CD14-positive monocyte (primary cell): ENCODE measurements at places on chromosomes 2 and 18. TPM values are rescaled to one million over a fixed set of nuclear protein-coding genes. Genes with fewer than 3 reads are reported as not detected.

GRCh38 chr18:42338683-42339082 lies 383.6 kb downstream of the PIK3C3 start:
- no peak for DNase-seq
- H3K27me3 ChIP-seq: no peaks in the 10 kb centered on the region
- no peak overlapping the region for H3K27ac ChIP-seq
- no peak overlapping the region for H3K4me3 ChIP-seq
- H3K36me3 ChIP-seq: no peaks in the 10 kb centered on the region

DNA sequence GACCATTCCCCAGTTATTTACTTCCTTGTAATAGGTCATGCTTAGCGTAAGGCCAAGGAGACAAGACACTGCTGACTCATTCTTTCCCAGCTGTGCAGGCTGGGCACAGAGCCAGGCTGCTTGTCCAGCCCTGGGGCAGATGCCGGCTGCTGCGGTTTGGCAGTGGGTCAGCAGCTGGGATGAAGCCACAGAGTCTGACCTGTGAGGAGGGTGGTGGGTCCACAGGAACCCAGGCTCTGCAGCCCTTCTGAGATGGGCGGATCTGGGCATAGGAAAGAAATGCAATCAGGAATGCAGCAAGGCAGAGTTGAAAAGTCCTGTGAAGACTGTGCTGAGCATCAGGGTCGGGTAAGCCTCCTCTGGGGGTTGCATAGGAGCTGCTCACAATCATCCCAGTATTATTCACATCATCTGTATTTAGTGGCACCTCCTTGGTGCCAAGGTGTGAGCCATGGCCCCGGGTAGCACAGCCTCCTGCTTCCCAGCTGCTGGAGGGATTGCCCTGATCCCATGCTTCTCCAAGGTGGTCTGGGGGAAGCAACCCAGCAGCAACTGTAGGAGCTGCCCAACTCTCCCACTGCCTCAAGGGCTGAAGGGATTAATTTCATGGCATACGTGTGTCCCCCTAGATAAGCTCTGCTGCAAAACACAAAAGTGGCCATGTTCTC lies 139.0 kb downstream of the DDX1 start:
- no peak overlapping the region for H3K4me3 ChIP-seq
- H3K27ac ChIP-seq: no peak overlapping the region
- H3K36me3 ChIP-seq: no peaks in the 10 kb centered on the region
- no peaks in the 10 kb centered on the region for H3K27me3 ChIP-seq

Gene CNGA3
- polyA plus RNA-seq: not detected

GRCh38 chr18:61569176-61569892 lies 236.1 kb downstream of the CDH20 start:
- no peaks in the 10 kb centered on the region for H3K4me1 ChIP-seq
- no peaks in the 10 kb centered on the region for H3K27me3 ChIP-seq
- no peaks in the 10 kb centered on the region for H3K36me3 ChIP-seq
- no peak for DNase-seq

Gene SH2D6
- not detected for polyA plus RNA-seq
